Cardiac muscle cell (in vitro differentiated cells and primary cell): ENCODE measurements at places on chromosomes 2 and 18. TPM values are rescaled to one million over a fixed set of nuclear protein-coding genes. Genes with fewer than 3 reads are reported as not detected.

DNA sequence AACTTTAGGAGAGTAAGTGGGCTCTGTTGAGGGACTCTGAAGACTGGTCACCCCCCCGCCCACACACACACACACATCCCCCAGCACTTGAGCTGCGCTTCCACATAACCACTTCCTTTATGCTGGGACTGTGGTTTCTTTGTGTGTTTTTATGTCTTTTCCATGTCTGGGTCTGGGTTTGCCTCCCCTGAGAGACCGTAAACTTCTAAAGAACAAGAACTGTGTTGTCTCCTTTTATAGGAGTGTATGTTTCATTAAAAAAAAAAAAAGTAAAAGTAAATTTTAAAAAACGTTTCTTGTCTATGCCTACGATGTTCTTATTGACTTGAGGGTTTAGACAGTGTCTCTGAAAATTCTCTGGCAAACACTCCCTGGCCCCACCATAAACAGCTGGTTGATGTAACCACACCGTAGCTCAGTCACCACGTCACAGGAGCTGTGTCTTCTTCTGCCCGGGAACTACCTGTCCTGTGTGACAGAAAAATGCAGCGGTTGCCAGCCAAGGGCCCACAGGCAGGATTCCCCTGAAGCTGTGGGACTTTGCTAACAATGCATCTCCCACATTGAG, 68.0 kb downstream of the KLHL29 start:
- peak; percentile 48 for DNase-seq

- DNase-seq, result no peak
Observed at GRCh38 chr2:231752061-231752460, 29.0 kb downstream of the PDE6D start.

GRCh38 chr2:241842620-241843211, 16.0 kb downstream of the PDCD1 start:
- DNase-seq, result no peak

Gene TUBA4B
- not detected in 2 replicates for total RNA-seq

DNA sequence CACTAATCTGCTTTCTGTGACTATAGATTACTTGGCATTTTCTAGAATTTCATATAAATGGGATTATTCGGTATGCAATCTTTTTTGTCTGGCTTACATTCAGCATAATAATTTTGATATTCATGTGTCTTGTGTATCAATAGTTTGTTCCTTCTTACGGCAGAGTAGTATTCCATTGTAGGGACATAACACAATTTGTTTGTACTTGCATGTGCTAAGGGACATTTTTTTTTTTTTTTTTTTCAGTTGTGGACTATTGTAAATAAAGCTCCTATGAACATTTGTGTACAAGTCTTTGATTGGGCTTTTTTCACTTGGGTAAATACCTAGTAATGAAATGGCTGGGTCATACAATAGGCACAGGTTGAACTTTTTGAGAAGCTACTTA, 45.1 kb downstream of the ARL5A start:
- no peak for DNase-seq

Gene CCDC74A
- 6.3 and 20.6 TPM in 2 replicates for total RNA-seq

DNA sequence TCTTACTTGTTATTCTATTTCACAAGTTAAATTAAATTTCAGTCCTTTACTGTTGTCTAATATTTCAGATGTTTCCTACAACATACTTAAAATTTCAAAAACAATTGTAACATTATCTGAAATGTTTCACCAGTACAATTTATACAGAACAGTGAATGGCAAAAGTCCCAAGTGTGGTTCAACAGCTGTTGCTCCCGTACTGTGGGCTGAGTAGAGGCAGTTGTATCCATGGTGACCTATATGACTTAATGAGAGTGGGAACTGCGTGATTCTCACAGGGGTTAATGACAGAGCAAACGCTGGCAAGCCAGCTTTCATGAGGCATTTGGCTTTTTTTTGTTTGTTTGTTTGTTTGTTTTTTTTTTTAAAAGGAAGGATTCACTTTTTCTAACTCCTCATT, 5.3 kb upstream of the PLCL1 start:
- peak; percentile 27 for DNase-seq

- DNase-seq, result no peak
Observed at GRCh38 chr2:207926989-207927300, 98.4 kb downstream of the PLEKHM3 start.

GRCh38 chr18:10252952-10253705, 201.3 kb upstream of the APCDD1 start:
- DNase-seq, result no peak

- DNase-seq, result peak; percentile 35
Observed at GRCh38 chr2:222610746-222611145, 45.1 kb downstream of the FARSB start.

Gene KLHL30
- total RNA-seq, result 25.9 and 31.7 TPM in 2 replicates

GRCh38 chr2:69159986-69160385, 147.0 kb downstream of the ANTXR1 start:
- no peak for DNase-seq

DNA sequence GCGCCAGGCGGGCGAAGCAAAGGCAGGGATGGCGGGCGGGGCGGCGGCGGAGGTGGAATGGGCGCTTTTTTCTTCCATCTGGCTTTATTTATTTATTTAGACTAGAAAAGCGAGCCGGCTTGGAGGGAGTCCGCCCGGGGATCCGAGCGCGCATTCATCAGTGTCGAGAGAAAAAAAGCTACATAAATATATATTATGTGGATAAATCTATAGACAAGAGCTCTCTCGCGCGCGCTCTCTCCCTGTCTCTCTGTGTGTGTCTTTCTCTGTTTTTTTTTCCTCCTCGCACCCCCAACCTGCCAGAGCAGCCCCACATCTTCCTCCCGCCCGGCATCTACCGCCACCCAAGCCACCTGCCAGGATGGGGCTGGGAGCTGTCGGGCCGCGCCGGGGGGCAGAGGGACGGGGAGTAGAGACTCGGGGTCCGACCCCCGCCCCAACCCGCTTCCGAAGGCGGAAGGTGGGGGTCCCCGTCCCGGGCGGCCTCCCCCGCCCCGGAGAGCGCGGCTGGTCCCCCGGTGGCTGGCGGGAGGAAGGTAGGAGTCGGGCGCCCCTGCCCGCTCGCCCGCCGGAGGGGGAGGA, 972 bp upstream of the CELF4 start:
- no peak for DNase-seq

Gene ASTL
- total RNA-seq, result not detected in 2 replicates
